ENCODE measurements at places on chromosomes 12 and 14.
A peak's percentile ranks its signal among the peaks of the same experiment; 100 is the strongest.

DNA sequence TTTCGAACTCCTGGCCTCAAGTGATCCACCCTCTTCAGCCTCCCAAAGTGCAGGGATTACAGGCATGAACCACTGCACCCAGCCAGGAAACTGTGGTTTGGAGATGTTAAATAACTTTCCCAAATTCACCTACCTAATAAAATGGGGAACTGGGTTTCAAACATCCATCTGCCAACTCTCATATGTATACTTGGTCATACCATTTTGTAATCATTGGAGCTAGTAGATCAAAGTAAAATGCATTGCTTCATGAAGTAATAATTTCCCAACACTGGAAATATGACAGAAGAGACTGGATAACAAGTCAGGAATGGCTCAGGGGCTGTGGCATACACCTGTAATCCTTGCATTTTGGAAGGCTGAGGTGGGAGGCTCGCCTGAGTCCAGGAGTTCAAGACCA lies 5.3 kb upstream of the HECTD1 start:
- no peak for DNase-seq

DNA sequence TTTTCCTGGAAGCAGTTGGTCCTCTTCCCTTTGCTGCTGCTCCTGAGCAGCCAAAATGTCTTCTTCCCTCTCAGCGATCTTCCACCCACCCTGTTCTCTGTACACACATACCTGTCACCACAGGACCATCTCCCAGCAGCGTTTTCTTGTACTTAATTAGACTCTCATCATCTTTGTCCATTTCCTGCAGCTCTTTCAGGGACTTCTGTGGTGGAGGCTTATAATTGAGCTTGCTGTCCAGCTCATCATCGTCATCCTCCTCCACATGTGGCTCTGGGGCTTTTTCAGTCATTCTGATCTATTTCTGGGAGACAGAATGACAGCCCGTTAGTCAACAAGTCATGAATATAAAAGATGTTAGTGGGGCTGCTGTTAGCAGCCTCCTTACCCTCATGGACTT lies 11.0 kb downstream of the ARHGDIB start:
- no peak for DNase-seq

DNA sequence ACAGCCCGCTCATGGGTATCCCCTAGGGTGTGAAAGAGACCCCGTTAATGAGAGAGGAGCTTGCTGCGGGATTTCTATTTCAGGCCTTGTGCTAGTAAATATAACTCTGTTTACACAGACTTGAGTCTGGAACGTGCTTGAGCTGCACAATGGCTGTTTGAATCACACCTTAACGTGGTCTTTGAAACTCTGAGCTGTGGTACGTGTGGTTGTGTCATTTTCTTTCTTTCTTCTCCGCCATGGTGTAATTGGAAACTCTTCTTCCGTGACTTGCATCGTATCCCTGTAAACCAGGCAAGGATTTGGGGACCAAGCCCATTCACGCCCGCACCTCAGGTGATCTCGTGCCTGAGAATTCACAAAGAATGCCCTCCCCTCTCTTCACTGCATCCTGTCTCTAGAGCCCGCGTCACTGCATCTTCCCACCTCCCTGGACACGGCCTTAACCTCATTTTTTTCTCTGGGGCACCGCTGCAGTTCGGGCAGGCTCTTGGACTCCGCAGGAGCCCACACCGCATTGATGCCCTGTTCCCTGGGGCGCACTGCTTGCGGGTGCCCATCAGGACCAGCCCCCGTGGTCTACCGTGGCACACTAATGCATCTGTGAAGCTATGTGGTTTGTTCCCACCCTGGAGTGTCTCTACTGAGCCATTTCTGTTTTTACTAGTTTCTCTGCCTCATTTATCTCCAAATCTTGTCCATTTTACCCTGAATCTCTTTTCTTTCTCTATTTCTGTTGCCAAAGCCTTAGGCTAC lies 78.4 kb upstream of the PARP11 start:
- no peak for DNase-seq

- peak; percentile 82 for DNase-seq
Measured at GRCh38 chr14:58199726-58200479, at the start of gene ACTR10. TSS of gene ACTR10 (plus strand) at chr14:58200149. CDS start at chr14:58200218, 69 bp downstream.

Data from stimulated activated CD4-positive, alpha-beta T cell treated with anti-CD3 and anti-CD28 coated beads, Interleukin-12 subunit alpha, Interleukin-12 subunit beta, amount 100 ng/mL, for 48 hours (primary cell).